Esophagus mucosa (tissue), 1 donor: ENCODE measurements at places on chromosomes 1 and 21. TPM values are rescaled to one million over a fixed set of nuclear protein-coding genes. Genes with fewer than 3 reads are reported as not detected.

GRCh38 chr1:25033030-25033827 is 103.2 kb upstream of the RUNX3 start:
- ATAC-seq, result no peak

DNA sequence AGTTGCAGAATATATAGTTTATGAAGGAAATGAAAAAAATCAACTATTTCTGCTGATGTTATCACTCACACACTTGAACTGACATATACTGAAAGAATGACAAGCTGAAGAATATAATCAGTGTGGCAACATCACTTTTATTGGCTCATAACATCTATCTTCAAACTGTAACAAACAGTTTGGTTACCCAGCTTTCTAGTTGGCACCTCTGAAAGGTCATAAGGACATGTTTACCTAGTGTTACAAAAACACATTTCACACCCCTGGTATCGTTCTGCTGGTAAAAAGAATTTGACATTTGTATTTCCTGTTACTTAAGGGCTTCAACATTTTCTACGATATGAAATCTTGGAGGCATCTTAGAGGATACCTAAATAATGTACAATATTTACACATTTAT is 1267.0 kb upstream of the NCAM2 start:
- ATAC-seq, result no peak

DNA sequence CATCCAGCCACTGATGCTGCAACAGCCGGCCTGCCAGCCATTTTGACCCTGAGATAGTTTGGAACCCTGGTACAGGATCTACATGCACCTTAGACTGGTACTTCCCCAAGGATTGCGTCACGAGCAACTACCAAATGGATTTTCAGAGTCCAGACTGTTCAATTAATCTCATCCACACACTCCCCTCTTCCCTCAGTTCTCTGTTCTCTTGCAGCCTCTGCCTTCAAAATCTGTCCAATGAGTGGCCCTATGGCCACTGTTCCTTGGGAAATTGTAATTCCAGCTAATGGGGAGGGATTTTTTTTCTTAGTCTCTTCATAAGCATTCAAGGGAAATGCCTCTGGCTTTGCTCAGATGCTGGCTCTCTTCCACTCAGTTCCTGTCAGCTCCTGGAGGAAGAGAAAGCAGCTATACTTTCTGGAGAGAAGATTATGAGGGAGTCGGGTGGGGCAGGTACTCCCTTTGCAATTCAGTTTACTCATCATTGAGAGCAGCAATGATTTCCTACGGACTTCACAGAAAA is 19.8 kb upstream of the UAP1 start:
- peak; percentile 86 for ATAC-seq

- no peak for ATAC-seq
Measured at GRCh38 chr1:63009421-63009820, 225.5 kb downstream of the ATG4C start.

DNA sequence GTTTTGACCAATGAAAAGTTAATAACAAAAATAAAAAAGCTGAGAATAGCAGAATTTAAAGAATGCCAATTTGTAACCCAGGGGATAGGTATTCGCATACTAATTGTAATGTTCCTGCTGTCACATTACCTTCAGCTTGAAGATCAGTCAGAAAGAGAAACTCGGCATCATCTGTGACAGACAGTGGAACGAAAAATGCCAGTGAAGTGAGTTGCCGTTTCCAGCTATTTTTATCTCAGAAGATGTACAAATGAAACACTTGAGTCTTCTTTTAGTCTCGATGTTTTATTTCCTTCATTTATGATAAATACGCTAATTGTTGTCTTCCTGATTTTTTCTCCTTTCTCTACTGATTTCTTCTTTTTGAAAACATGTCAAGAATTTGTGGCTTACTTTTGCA is 26.1 kb downstream of the RGS21 start:
- ATAC-seq, result no peak

DNA sequence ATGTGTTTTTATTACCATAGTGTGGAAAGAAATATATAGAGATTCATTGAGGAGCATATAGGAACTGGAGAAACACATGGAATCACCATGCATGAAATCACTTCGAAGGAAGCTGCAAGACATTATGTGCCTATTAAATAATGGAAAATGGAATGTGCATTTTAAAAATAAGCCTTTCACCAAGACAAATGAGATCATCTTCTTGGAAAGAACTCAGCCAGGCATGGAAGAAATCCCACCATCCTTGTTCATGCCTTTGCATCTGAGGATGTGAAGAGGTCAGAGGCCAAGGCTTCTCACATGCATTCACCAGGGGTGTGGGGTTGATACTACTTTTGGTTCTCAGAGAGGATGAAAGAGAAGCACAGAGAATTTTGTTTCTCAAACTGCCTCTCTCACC is 50.0 kb downstream of the C1orf198 start:
- no peak for ATAC-seq

GRCh38 chr21:38470755-38471154 is 27.5 kb downstream of the ERG start:
- ATAC-seq, result peak; percentile 30

GRCh38 chr1:228860911-228861831 is 125.9 kb downstream of the RHOU start:
- peak; percentile 92 for ATAC-seq

SYCP1 gene
- total RNA-seq, result not detected

GRCh38 chr21:15472108-15473040 is 257.4 kb upstream of the USP25 start:
- ATAC-seq, result no peak

DNA sequence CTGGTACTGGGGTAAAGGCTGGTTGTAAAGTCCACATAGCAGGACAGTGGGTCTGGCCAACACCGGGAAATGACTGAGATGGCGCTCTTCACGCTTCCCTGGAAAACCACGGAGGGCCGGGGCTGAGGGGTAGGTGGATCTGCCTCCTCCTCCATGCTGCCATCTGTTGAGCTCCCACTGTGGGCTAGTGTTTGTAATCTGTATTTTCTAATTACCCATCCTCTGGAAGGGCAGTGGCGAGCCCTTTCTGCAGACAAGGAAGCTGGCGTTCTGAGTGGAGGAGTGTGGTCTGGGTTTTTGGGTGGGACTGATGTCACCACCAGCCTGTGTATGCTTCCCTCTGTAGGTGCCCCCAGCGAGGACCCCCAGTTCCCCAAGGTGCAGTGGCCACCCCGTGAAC is 34.1 kb upstream of the LHX4 start:
- no peak for ATAC-seq

DNA sequence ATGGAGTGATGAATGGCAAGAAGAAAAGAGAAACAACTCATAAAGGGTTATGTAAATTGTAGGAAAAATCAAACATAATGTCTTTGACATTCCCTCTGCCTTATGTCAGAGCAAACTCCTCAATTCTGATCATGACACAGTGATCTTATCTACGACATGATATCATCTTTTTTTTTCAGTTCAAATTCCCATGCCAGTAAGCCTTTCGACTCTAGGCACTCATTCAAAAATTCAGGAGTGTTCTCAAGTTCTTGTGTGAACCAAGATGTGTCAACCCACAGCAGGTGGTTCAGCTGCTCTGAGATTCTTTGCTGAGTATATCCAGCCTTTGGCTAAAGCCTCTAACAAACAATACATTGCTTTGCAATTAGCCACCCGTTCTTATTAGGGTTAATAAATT is 97.1 kb upstream of the ESRRG start:
- no peak for ATAC-seq

APP gene
- 185 TPM for total RNA-seq

- ATAC-seq, result no peak
Measured at GRCh38 chr1:116804736-116805135, 50.5 kb downstream of the CD2 start.

TMEM52 gene
- 0.32 TPM for total RNA-seq

DNA sequence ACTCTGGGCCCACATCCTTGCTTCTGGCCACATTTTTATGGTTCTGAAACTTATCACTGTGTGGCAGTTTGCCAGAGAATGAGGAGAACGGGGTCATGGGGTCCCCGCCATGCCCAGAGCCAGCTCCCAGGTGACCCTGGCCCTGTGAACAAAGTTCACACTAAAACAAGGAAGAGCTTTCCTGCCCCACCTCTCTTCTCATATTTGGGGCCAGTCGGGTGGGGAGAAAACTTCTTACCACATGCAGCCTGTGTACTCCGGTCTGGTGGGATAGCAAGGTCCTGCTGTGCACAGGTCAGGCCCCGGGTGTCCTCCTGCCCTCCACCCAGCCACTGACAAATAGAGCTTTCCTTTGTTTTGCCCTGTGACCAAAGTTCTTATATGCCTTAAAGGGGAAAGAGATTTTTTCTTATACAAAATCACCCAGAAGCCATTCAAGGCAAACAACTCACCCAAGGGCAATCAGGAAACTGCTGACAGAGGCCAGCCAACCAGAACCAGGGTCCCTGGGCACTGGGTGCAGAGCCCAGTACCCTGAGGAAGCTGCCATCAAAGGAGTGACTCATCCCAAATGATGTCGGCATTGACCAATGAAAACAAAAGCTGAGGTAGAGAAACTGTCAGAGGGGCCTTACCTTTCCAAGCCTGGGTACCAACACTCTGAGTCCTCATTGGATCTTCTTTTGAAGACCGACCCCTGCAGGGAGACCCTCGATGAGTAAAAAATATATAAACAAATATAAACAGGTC is 53.6 kb downstream of the OLIG1 start:
- ATAC-seq, result no peak

- ATAC-seq, result peak; percentile 76
Measured at GRCh38 chr1:168439456-168440375, 104.1 kb downstream of the XCL2 start.

DNA sequence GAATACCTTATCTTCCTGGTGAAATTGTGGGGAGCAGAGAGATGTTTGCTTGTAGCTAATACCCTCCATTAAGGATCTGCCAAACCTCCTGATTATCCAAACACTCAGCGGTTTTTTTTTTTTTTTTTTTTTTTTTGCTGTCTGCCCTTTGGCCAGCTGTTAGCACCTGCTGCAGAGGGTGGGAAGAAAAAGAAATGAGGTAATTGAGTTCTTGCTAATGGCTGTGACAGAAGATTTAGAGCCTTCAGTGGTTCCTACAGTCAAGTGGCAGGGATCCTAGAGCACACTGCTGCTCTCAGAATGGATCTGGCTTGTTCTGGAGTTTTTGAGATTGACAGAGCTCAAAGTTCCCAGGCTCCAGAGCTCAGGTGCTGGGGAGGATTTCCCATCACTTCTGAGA is 342.5 kb downstream of the DISC1 start:
- ATAC-seq, result no peak

DNA sequence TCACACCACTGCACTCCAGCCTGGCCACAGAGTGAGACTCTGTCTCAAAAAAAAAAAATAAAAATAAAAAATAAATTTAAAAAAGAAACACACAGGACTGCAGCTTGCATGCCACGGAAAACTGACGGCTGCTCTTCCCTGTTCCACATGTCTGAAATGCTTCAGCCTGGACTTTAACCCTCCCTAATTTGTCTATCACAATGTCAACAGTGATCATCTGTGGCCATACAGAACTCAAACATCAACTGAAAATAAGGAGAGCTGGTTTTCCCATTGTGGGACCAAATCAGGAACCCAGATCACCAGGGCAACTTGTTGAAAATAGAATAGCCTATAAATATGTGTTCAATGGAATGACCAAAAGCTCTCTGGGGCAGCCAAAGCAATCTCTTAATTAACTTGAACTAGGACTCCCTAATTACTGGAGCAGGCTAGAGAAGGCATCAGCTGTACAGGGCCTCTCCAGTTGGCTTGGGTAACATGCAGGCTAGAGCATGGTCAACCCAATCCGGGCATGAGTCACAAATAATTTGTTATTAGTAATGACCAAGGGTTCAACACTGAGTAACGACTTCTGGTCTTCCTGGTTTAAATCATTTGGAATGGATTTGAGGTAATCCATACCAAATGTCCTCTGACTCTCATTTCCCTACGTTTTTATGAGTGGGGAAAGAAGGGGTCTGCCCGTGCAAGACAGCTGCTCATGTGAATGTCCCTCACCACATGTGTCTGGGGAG is 62.7 kb upstream of the KAZN start:
- no peak for ATAC-seq

ANKRD35 gene
- 13.7 TPM for total RNA-seq

GRCh38 chr1:42250164-42250563 is 84.9 kb downstream of the FOXJ3 start:
- no peak for ATAC-seq

TAS1R3 gene
- 0.56 TPM for total RNA-seq

DNA sequence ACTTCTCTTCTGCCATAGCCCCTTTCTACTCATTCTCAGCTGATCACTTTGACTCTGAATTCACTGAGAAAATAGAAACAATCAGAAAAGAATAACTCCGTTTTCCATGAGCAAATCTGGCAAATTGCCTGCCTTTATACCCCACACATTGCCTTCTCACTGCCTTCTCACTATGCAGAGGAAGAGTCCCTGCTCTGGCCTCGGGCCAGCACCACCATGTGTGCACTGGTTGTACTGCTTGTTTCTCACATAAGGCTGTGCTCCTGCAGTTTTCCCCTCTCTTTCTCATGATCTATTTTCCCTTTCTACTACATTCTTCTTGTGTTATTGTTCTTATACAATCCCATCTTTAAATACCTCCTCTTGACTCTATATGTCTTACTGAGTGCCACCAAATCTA is 2.3 kb upstream of the HMGCS2 start:
- no peak for ATAC-seq

RNPC3 gene
- total RNA-seq, result 7.3 TPM

DNA sequence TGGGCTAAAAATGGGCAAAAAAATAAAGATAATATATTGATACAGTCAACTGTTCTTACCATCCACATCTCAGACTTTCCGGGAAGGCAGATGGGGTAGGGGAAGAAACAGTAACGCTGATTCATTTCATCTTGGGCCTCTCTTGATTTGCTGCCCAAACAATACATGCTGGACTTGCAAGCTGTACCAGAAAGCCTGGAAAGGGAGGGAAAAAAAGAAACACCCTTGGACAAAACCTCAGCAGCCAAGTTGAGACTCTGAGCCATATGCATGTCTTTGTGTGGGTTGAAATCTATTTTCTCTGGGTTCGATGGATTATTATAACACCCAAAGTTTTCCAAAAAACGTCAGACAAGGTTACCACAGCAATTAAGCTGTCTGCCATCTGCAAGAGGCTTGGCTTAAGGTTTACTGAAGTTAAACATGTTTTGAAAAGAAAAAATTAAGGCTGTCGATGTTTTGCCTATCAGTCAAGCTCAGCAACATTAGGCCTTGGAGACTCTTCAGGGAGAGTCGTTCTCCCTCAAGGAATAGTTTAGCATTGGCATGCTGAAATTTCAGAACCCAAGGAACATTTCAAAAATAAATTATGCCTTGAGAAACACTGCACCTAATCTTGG is 71.2 kb downstream of the PSMG1 start:
- no peak for ATAC-seq

DNA sequence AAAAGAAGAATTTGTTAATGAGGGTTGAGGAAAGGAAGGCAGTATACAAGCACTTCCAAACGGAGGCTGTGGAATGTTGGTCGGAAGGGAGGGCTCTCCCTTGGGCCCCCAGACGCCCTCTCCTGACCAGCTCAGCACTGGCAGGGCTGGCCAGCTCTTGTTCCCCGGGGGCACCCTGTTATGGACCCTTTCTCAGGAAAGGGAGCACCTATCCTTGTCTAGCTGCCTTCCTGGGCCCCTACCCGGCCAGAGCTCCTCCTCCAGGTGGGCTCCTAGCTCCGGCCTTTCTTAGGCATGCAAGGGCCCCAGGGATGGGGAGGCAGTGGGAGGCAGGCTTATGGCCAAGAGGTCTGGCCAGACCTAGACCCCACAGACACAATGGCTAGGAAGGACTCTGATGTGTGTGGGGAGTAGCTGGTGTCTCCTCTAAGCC is 926 bp downstream of the BLACAT1 start:
- no peak for ATAC-seq
